ENCODE measurements at places on chromosomes 6 and 20.

- peak; percentile 91 for DNase-seq
Measured at GRCh38 chr20:50635676-50636600, 55.4 kb downstream of the RIPOR3 start.

GRCh38 chr20:48818481-48818987 is 9.3 kb downstream of the PREX1 start:
- no peak for DNase-seq

DNA sequence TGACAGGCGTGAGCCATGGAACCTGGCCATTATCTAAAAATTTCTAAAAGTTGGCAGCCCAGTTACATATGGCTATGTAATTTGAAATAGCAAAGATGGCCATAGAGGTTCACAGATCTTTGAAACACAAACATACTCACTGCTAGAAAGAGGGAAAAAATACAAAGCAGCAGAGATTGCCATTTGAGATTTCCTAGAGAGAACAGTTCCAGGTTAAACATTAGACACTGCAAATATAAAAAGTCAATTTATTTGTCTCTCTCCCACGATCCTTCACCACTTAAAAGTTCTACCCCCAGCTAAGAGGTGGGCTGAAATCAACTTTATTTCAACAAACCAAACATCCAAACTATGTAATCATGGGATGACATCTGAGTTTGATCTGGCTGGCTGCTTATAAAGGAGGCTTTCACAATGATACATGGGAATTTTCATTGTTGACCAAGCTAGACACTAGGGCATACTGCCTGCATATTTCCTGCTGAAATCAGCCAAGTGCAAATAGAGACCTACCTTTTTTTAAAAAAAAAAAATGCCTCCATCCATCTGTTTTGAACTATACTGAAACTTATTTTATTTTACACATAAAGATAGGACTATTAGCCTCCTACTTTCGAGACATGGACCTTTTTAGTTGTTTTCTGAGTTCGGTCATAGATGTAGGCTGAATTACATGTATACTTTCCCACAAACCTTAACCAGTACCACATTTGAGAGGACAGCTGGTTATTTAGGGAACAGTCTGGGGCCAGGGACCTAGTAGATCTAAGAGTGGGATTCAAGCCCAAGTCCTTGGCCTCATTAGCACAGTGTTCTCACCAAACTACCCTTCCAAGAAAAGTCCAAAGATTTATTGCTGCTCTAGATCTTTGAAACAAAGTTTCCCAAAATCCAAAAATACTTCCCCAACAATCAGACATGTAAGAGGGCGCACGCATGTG is 16.6 kb downstream of the DCDC2 start:
- no peak for DNase-seq

- DNase-seq, result no peak
Measured at GRCh38 chr6:37056112-37056403, 50.6 kb downstream of the FGD2 start.

DNA sequence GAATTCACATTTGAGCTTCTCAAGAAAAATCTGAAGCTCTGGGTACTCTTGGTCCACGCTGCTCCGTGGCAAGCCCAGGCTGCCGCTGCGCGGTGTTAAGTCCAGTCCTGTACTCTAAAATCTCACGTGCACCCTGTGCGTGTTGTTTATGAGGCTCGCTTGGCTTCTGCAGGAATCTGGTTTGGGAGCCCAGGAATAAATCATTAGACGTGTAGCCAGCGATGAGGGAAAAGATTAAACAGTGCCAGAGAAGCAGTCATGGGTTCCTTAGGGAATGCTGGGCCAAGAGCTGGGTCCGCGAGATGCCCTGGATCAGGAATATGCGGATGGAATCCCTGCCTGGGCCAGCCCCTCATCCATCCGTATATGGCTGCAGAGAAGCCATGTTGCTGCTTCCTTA is 87.3 kb downstream of the KCNB1 start:
- no peak for DNase-seq

DNA sequence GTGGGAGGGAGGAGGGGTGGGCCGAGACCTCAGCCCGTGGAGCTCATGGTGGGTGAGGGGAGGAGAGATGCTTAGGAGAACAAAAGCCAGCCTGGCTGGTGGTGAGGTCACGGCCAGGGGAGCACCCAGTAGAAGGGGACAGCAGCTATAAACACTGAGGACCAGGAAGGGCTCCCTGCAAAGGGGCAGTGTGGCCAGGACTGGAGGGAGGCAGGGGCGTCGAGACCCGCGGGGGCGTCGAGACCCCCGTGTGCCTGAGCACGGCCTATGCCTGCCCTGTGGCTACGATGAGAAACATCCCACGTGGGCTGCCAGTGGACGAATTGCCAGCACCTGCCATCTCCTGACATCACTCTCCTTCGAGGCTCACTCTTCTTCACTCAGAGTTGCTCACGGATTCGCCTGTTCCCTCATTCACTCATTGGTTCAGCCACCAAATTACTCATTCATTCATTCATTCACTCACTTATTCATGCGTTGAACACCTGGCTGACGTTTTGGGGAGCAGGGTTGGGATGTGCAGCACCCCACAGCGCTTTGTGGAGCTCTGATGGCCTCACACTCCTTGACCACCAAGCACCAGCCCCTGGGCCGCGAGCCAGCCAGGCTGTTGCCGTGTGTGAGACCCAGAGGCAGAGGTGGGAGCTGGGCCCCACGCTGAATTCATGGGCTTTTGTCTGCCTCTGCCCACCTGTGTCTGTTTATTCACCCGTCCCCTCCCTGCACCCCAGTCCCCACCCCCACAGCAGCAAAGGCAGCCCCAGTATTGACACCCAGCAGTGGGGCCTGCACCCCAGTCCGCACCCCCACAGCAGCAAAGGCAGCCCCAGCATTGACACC is 61.2 kb upstream of the BHLHE23 start:
- no peak for DNase-seq

DNA sequence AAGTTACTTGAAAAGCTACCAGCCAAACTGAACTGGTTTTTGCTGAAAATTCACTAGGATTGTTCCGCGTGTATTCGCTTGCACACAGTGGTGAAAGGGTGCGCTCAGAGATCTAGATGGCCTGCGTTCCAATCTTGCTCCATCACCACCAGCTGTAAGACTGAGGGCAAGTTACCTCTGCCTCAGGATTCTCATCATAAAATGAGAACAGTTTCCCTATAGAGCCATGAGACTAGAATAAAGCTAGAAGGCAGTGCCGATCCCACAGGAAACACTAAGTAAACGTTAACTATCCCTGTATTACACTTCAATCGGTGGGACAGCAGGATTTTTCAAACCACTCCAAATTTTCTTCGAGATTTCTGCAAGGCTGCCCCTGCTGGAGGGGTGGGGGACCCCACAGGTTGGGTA is 838 bp downstream of the AHCY start:
- DNase-seq, result peak; percentile 52

GRCh38 chr20:38222231-38222922 is 38.2 kb downstream of the KIAA1755 start:
- DNase-seq, result peak; percentile 79

DNA sequence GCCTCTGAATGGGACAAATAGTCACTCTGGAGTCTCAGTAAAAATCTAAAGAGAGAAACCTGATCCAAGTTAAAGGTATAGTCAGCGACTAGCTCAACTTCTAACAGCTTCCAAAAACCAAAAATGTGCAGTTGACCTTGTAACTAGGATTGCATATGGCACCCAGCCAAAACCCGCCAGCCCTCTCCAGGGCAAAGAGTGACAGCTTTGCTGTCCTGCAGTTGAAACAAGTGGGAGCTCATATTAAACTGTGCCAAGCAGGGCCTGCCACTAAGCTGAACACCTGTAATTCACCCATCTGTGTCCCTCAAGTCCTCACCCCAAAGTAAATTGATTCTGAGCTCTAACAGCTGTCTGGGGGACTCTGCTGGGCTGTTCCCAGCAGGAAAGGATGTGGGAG is 695.3 kb downstream of the MAFB start:
- DNase-seq, result no peak

- DNase-seq, result no peak
Measured at GRCh38 chr6:136148051-136148450, 102.1 kb downstream of the MTFR2 start.

DNA sequence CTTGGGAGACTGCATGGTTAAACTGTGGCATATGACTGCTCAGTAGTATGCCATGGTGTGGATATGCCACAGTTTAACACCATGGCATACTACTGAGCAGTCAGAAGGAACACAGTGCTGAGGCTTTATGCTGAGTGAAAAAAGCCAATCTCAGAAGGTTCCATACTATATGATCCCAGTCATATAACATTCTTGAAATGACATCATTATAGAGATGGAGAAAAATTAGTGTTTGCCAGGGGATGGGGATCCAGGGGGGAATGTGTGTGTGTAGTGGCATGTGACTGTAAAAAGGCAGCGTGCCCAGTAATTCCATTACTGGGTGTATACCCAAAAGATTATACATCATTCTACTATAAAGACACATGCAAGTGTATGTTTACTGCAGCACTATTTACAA is 85.8 kb downstream of the FOXF2 start:
- no peak for DNase-seq

GRCh38 chr6:152391179-152391880 is 245.8 kb downstream of the SYNE1 start:
- no peak for DNase-seq

DNA sequence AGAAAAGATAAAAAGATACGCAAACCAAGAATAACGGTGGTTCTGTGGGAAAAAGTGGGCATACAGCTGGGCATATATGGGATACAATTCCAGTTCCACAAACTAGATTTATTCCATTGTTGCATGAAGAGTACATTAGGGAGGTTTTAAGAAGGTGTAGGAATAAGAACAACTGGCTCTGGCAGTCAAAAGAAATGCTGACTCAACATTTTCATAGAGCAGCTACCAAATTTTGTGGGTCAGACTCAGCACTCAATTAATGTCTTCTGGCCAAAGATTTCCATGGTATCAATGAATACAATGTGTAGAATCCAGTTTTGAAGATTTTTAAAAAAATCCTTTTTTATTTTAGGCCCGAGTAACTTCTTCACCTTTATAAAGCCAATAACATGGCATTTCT is 40.2 kb downstream of the TP53INP2 start:
- no peak for DNase-seq

GRCh38 chr6:26597821-26598220 is 1.1 kb downstream of the ABT1 start:
- no peak for DNase-seq

DNA sequence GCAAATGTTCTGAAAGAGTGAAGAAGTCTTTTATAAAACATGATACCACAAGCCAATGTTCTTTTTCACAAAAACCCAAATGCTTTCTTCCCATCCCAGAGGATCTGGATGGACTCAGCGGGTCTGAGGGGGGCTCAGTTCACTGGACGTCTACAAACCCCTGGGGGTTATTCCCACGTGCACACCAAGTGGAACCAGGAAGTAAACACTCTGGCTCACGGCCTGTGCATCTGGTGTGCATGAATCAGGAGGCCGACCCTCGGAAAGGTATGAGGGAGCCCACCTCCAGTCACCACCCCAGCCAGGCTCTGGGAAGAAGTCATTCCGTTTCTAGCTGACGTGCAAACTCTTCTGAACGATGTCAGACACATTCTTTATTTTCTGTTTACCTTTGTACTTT is 252.2 kb downstream of the DLL1 start:
- DNase-seq, result no peak

- peak; percentile 57 for DNase-seq
Measured at GRCh38 chr6:139364302-139364981, 10.0 kb downstream of the CITED2 start.

Measured in erythroblast (primary cell).